HAP-1 (cell line): ENCODE measurements at places on chromosomes 5 and 9.

DNA sequence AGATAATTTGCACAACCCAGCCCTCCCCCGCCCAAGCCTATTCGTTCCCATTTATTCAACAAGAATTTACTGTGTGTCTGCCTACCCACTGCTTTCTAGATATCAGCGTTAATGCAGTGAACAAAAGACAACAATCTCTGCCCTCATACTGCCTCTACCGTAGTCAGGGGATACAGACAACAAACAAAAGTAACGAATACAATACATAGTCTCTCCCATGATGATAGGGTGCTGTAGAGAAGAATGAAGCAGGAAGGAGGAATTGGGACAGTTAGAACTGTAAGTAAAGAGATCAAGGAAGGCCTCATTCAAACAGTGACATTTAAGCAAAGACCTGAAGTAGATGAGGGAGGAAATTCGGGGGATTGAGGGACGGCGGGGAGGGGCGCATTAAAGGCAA, 1.7 kb downstream of the GFM2 start:
- DNase-seq, result peak; percentile 49

DNA sequence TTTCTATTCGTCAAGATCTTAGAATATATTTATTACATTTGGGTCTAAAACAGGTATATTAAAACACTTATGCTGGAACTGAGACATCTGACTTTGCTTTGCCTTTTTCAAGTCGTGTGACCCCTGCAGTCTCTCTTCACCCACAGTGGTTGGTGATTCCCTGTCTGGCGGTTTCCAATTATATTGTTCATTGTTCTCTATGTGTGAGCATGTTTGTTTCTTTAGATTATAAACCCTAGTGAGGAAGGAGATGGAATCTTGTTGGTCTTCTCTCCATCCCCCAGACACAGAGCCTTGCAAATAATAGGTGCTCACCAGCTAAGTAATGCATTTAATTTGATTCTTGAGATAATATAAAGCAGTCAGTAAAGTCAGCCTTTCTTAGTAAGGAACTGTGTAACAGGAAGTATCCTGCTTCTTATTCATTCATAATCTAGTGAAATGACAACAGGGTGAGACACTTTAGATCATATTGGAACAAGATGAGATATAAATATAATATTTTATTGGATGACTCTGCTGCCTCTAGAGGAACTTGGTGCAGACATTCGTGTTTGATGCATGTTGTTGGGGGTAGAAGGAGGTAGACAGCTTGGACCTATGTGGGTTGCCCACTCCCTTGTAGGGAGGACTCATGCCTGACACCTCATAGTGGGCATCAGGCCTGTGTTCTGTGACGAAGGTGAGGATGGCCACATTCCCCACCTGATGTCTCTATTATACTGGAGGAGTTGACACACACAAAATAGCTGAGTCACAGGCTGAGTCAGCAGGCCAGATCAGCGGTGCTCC, 88.1 kb downstream of the FGF1 start:
- no peak for DNase-seq

DNA sequence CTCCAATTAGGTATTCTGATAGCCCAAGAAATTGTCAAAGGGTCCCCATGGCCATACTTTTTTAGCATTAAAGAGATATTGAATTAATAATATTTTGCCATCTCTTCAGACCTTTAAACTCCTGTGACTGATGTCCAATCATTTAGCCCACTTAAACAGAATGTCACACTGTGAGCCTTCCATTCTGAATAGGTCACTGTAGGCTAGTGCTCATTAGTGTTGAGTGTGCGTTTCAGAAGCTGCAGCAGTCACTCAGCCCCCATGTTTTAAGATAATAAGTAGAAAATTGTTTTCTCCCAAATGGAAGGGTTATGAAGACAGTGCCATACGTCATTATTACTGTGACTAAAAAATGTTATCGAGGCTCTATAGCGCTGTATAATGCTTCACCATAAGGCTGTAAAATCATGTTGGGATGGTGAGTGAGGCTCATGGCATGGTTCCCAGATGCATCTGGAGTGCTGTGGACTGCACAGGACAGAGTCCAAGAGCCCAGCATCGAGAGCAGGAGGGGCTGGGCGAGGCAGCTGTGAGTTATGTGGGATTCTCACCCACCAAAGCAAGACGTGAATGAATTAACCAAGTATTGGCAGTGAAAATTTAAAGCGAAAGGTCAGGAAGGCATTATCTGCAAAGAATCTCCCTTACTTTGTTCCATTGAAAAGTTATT, 2112.9 kb upstream of the WWC1 start:
- no peak for DNase-seq

DNA sequence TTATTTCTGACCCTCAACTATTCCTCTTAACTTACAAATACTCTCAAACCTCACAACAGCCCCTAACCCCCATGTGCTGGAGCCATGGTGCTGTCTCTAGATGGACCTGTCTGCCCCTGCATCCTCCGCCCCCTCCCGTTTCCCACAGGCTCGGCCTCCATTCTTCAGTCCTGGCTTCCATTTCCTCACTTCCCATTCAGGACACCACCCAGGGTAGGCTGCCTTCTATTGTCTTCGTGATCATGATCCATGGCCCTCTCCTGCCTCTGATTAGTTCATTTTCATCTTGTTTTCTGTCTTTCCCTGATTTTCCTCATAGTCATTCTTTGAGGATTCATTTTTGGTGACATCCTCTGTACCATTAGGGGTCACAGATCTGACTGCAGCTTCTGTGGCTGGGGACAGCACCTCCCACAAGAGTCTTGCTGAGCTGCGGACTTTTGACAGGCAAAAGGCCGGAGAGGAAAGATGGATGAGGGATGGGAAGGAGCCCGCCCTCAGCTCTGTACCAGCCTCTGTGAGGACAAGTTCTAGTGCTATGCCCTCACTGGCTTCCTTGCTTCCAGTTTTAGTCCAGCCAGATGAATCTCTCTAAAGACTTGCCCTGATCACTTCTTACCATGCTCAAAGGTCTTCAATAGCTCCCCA, 255.8 kb downstream of the NTRK2 start:
- DNase-seq, result no peak

GRCh38 chr9:129102791-129103594, 7.6 kb downstream of the CRAT start:
- peak; percentile 75 for DNase-seq

- no peak for DNase-seq
Observed at GRCh38 chr5:54313311-54314270, 3.2 kb upstream of the ARL15 start.

DNA sequence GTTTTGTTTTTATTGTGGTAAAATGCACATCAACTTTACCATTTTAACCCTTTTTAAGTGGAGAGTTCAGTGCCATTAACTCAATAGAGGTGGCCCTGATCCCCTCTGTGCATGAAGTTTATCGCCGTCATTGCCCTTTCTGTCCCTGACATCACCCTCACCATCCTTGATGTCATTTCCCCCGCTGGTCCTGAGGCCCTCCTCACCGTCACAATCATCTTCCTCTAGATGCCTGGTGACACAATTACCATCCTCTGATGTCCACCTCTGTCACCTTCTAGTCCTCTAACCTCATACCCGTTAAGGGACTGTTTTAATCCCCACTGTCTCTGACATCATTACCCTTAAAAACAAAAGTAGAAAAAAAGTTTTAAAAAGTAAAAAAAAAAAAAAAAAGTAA, 112.5 kb upstream of the TBC1D2 start:
- no peak for DNase-seq

DNA sequence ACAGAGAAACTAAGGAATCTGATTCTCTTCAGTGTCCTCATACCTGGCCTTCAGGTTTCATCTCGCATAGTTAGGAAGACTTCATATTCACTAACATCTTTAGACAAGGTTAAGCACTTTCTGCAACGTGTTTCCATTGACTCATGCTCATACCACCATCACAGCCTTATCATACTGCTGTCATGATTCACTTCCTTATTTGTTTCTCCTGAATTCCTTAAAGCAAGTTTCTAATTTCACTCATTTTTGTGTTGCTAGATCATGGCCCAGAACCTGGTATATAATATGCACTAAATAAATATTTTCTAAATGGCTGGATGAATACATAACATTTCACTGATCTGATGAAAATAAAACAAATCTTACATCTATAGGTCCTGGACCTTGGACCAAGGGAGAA, 472.9 kb downstream of the PRELID2 start:
- no peak for DNase-seq

GRCh38 chr5:143793249-143793648, 18.7 kb upstream of the HMHB1 start:
- no peak for DNase-seq

GRCh38 chr5:27472000-27472763, 433.8 kb upstream of the CDH9 start:
- peak; percentile 97 for DNase-seq

DNA sequence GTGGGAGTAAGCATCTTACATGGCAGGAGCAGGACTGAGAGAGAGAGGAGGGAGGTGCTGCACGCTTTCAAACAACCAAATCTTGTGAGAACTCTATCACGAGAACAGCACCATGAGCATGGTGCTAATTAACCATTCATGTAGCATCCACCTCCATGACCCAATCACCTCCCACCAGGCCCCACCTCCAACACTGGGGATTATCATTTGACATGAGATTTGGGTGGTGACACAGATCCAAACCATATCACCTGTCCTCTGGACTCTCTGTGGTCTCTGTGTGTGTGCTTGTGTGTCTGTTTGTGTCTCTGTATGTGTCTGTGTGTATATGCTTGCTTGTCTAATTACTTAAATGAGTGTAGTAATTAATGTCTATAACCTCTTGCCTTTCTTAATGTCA, 31.1 kb downstream of the SEC61B start:
- DNase-seq, result no peak

- DNase-seq, result no peak
Observed at GRCh38 chr5:155587458-155587857, 573.9 kb downstream of the KIF4B start.

- no peak for DNase-seq
Observed at GRCh38 chr9:101590901-101591300, 3.9 kb downstream of the PPP3R2 start.

DNA sequence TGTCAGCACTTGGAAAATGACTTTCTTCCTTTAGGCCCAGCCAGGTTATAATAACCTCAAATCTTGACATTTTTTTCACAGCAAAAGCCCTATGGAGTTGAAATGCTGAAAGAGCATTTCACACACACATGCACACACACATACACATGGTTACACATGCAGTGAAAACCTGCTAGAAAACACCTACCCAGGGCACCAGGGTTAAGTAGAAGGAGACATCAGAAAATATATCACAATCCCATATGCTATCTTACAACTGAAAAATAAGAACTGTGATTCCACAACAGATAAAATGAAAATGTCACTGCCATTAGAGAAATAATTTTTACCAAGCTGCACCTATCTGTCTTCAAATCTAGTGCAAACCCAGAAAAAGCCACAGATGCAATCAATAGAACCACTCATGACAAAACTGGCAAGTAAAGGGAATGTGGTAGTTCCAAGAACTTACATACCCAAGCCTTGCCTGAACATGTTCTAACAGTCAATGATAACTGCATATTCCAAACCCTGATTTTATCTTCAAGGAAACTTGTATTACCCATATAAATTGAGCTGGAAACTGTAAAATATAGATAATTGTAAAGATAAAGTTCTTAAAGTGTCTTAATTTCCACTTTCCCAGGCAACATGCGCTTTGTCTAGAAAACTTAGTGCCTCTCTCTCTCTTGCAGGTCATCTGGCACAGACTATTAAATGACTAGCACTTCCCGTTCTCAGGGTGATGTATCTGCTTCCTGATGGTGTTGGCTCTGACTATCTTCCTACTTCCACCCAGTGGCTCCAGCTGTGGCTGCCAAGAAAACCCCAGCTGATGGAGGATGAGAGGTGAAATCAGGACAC, 250.2 kb upstream of the PTGER4 start:
- no peak for DNase-seq

GRCh38 chr9:37943345-37944265, 39.7 kb upstream of the SLC25A51 start:
- no peak for DNase-seq
